Naive thymus-derived CD4-positive, alpha-beta T cell (primary cell): ENCODE measurements at places on chromosomes 3 and 15. TPM values are rescaled to one million over a fixed set of nuclear protein-coding genes. Genes with fewer than 3 reads are reported as not detected.

DNA sequence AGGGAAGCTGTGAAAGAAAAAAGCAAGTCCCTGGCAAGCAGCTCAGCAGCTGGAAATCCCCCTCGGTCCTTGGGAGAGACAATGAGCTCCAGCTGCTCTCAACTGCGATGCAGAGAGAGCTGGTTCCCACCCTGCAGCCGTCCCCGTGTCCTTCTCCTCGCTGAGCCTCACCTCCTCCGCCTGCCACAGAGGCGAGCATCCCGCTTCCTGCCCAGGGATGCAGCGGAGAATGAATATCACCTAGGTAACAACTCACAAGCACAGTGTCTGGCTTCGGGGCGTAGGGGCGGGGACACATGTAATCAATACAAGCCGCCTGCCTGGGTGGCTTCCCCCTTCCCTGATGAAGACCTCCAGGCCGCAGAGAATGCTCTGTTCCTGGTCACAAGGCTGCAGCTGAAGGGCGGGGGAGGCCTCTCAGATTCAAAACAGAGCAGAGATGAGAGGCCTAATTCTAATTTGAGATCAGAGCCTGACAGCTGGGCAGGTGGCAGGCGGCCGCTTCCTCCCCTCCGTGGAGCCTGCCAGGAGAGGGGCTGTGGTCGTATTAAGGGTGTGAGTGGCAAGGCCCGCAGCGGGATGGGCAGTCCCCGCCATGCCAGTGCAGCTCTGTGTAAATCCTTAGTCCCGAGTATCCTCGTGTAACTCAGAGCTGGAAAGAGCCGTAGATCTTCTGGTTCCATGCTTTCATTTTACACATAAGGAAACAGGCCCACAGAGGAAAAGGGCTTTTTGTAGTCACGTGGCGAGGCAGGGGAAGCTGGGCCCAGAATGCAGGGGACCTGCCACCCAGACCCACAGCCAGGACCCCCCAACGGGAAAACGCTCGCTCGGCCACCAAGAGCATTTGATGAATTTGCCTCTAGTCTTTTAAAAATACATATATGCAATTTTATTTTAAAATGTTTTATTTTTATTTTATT lies 24.3 kb downstream of the ZDHHC19 start:
- H3K4me3 ChIP-seq: peak overlapping the region; percentile 7
- H3K4me1 ChIP-seq: peaks cover 4% of the 10 kb centered on the region
- H3K36me3 ChIP-seq: no peaks in the 10 kb centered on the region
- DNase-seq: no peak

DNA sequence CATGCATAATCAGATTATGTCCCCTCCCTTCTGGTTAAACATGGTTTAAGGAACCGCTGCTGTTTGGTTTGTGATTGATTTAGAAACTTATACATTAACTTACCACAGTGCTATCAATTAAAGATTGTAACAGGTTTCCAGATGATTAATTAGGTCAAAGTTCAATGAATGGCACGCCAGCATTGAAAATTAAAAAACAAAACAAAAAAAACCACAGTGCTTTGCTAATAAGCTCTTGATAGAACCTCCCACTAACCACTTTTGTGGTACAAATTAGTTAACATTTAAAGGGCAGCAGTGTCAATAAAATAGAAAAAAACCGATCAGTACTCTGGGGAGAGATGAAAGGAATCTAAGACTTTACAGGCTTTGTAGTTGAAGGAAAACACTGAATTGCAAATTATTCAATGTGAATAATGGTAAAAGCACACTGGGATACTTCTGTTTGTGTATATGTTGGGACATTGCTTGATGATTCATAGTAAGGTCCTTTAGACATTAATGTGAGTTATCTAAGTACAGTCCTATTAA lies 7.6 kb upstream of the C3orf38 start:
- H3K4me3 ChIP-seq: no peak overlapping the region
- H3K27ac ChIP-seq: no peak overlapping the region
- H3K36me3 ChIP-seq: no peaks in the 10 kb centered on the region
- DNase-seq: no peak
- no peaks in the 10 kb centered on the region for H3K27me3 ChIP-seq
- no peaks in the 10 kb centered on the region for H3K4me1 ChIP-seq

DNA sequence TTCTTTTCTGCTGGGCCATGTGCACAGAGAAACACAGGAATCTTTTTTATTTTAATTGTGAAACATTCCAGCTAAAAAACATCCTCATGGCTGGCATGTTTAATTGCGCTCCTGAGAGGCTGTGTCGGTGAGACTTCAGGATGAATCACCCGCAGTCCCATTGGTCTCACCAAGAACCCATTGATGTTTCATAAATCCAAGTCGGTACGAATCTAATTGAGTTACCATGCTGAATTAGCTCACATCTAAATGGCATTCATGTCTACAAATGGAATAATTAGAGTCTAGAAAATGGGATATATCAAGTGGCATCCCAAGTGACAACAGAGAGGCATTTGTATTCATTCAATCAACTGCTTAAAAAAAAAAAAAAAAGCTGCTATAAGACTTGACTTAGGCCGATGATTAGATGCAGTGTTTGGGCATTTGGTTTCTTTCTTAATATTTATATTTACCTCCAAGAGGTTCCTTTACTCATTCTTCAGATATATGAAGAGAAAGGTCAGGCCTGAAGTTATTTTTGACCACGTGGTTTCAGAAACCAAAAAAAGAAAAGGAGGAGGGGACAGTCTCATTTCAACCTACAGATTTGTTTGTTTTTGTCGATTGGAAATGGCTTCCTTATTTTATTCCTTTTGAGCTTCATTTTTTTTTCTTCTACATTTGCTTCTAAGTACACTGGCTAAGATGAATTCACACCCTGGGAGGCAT lies 79.1 kb upstream of the FOXB1 start:
- H3K27me3 ChIP-seq: no peaks in the 10 kb centered on the region
- no peak for DNase-seq
- H3K4me3 ChIP-seq: no peak overlapping the region
- H3K36me3 ChIP-seq: no peaks in the 10 kb centered on the region
- no peaks in the 10 kb centered on the region for H3K4me1 ChIP-seq

GRCh38 chr3:4856136-4856535 lies 123.1 kb upstream of the BHLHE40 start:
- H3K36me3 ChIP-seq: no peaks in the 10 kb centered on the region
- H3K27ac ChIP-seq: no peak overlapping the region
- peaks cover 6% of the 10 kb centered on the region for H3K4me1 ChIP-seq

DNA sequence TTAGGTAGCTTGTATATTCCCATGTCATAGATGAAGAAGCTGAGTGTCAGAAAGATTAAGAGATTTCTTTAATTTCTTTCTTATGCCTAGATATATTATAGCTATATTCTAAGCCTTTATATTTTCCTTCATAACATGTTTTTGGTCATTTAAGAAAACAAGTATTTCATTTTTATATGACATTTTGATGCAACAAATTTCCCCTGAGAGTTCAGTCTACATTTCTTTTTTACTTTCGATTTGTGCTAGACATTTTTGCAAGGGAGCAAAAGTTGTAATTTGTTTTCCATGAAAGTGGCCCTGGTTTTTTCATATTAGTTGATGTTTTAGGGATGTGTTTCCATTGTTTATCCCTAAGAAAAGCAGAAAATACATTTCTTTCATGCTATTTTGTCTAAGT lies 344.9 kb downstream of the NLGN1 start:
- DNase-seq: no peak
- H3K4me3 ChIP-seq: no peak overlapping the region
- H3K4me1 ChIP-seq: no peaks in the 10 kb centered on the region
- H3K27ac ChIP-seq: no peak overlapping the region
- no peaks in the 10 kb centered on the region for H3K27me3 ChIP-seq

DNA sequence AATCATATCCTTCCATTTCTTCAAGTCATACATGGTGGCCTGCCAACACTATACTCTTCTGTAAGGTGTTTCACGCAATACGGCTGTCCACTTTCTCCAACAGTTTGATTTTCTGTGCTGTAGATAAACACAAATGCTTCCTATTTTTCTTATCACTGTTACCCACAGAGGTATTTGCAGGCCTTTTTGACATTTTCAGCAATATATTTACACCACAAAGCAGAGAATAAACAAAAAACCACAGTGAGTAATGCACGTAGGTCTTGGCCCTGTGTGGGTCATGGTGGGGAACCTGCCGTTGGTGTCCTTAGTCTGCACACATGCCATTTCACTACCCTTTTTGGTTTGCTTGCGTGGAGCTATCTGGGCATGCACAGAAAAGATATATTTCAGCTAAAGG lies 59.5 kb downstream of the LRRC28 start:
- H3K27ac ChIP-seq: no peak overlapping the region

MCF2L2 gene
- 0.67 TPM for total RNA-seq

- no peak overlapping the region for H3K27ac ChIP-seq
- H3K4me3 ChIP-seq: no peak overlapping the region
Observed at GRCh38 chr3:125618208-125618607, 22.9 kb upstream of the OSBPL11 start.

DNA sequence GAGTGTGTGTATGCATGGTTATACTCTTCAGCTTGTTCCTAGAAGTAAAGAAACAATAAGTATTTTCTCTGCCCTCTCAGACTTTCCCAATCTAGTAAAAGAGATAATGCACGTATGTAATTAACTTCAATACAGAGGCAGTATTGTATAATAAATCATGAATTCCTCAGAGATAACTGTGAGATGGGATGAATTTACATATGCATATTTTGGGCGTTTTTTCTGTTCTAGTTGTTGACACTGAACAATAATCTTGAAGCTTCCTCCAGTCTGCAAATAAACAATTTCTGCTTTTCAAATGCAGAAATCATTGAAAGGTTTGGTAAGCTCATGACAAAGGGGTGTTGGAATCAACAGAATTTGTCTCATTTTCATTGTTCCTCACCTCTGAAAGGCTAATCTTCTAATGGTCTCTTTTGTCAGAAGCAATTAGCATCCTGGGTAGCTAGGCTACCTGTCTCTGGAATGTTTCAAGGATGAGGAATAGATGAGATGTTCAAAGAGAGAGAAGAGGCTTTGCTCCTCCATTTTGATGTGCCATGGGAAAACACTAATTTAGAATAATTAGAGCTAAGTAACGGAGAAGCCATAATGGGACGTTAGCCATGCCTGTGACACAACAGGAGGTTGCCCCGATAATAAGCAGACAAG lies 43.3 kb upstream of the SIAH2 start:
- H3K36me3 ChIP-seq: no peaks in the 10 kb centered on the region
- no peaks in the 10 kb centered on the region for H3K27me3 ChIP-seq
- H3K27ac ChIP-seq: no peak overlapping the region
- no peak overlapping the region for H3K4me3 ChIP-seq
- DNase-seq: no peak

DNA sequence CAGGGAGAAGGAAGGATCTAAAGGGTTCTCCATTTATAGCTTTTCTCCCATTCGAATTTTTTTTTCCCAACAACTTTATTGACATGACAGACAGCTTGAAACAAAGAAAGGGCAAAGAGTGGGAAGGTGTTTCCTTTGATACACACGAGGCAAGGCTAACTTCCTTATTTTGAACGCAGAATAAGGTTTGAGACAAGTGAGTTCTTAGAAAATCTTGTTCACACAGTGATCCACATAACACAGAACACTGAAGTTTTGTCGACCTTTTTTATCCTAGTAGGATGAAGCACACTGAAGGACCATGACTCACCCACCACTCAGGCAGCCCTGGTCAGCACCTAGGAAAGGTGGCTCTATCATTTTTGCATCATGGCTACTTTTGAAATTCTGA lies 425.8 kb upstream of the MDFIC2 start:
- H3K4me3 ChIP-seq: no peak overlapping the region
- no peak for DNase-seq
- no peaks in the 10 kb centered on the region for H3K36me3 ChIP-seq
- H3K27ac ChIP-seq: no peak overlapping the region

FGF7 gene
- total RNA-seq: 0.05 TPM

DNA sequence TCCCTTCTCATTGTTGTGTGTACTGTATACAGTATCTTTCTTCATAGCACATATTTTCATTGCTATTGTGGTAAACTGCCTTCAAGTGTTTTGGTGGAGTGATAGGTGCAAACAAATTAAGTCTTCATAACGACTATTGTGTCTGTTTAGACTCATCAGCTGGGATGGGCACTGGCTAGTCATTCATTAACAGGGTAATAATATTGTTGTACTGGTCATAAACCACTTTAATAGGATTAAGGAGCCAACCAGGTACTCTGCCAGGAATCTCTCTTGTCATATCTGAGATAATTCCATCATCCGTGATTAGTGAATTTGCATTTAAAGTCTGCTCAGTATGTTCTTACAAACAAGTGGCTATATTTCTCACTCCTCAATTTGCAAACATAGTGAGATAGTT lies 10.2 kb upstream of the TMEM45A start:
- H3K4me1 ChIP-seq: no peaks in the 10 kb centered on the region
- no peak overlapping the region for H3K4me3 ChIP-seq
- no peak overlapping the region for H3K27ac ChIP-seq
- no peak for DNase-seq
- H3K27me3 ChIP-seq: no peaks in the 10 kb centered on the region
- H3K36me3 ChIP-seq: no peaks in the 10 kb centered on the region

TARS3 gene
- total RNA-seq: 22.7 TPM

GRCh38 chr3:11908981-11909698 lies 62.5 kb upstream of the TAMM41 start:
- H3K4me3 ChIP-seq: no peak overlapping the region
- H3K4me1 ChIP-seq: no peaks in the 10 kb centered on the region
- no peaks in the 10 kb centered on the region for H3K27me3 ChIP-seq
- no peak for DNase-seq

FEZF2 gene
- not detected for total RNA-seq

GRCh38 chr3:106332129-106332528 lies 463.3 kb upstream of the CBLB start:
- peaks cover 33% of the 10 kb centered on the region for H3K4me1 ChIP-seq
- no peak for DNase-seq
- H3K27me3 ChIP-seq: no peaks in the 10 kb centered on the region
- H3K36me3 ChIP-seq: no peaks in the 10 kb centered on the region
- no peak overlapping the region for H3K4me3 ChIP-seq

SETD5 gene
- total RNA-seq: 139 and 154 TPM in 2 replicates
